ENCODE measurements at places on chromosomes 1 and 21. TPM values are rescaled to one million over a fixed set of nuclear protein-coding genes. Genes with fewer than 3 reads are reported as not detected.

TRIM17 gene
- 6.7 TPM for total RNA-seq

DNA sequence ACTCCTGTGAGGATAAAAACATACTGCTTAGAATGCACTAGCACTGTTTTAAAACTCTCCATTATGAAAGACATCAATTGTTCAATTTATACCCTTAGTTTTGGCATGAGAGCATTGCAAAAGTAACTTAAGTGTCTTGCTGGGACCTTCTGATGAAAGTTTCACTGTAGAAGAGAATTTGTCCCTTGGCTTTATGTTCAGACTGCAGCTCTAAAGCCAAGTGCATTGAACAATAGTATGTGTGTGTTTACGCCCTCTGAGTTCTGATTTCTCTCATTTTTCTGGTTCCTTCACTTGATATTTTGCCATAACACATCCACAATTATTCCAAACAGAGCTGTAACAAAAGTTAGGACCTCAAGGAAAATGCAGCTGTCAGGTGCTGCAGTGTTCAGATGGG lies 474.6 kb downstream of the DISC1 start:
- DNase-seq: no peak

GRCh38 chr21:45179568-45180245 lies 105.3 kb downstream of the ADARB1 start:
- no peak for DNase-seq

DNA sequence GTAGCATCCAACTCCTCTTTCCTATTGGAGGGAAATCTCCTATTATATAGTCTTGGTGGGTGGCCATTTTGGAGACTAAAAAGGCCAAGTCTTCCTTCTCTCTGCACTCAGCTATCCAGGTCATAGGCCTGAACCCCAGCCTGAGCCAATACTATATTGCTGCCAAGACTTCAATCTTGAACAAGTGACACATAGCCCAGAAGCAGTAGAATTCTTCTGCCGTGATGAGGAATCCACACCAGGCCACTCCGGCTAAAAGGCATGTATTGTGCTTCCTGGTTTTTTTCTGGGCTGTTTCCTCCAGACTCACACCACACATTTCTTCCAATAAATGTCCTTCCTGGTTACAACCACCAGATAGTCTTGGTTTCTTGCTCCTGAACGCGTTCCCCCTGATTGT lies 43.0 kb downstream of the ATF3 start:
- no peak for DNase-seq

RBM11 gene
- total RNA-seq: 2.0 TPM

GRCh38 chr1:93448292-93448982 lies 519 bp downstream of the FNBP1L start:
- peak; percentile 37 for DNase-seq

DNA sequence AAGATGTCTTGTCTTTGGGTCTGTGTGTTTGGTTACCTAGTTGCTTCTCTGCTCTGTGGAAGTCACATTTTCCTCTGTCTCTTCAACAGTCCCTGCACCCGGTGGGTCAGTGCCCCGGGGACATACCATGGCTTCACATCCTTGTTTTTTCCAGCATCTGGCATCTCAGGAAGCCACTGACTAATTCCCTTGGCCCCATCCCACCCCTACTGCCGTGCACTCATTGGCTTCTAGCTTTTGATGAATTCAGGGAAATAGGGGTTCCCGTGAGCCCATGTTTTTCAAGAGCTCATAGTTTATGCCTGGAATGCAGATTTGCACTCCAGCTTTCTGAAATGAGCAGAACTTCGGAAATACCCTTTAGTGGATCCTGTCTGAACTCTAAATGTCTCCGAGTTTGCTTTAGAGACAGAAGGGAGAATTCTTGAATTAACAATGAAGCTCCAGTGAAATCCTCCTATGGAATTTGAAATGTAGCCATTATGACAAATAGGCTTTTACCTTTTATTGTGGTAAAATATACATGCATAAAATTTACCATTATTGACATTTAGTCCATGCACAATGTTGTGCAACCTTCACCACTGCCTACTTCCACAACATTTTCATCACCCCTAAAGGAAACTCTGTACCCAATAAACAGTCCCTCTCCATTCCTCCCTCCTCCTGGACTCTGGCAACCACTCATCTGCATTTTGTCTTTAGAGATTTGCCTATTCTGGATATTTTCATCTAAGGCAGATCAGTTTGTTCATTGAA lies 67.5 kb downstream of the CLIC6 start:
- DNase-seq: no peak

GRCh38 chr1:207463021-207463420 lies 8.9 kb downstream of the CR2 start:
- DNase-seq: peak; percentile 15

RASAL2 gene
- 45.3 TPM for total RNA-seq

DNA sequence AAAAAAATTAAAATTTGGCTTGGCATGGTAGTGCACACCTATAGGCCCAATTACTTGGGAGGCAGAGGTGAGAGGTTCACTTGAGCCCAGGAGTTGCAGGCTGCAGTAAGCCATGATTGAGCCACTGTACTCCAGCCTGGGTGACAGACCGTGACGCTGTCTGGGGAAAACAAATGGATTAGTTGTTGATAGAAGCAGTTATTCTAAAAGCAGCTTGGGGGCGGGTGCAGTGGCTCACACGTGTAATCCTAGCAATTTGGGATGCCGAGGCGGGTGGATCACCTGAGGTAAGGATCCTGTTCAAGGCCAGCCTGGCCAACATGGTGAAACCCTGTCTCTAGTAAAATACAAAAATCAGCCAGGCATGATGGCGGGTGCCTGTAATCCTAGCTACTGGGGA lies 40.3 kb downstream of the KIF1B start:
- no peak for DNase-seq

DNA sequence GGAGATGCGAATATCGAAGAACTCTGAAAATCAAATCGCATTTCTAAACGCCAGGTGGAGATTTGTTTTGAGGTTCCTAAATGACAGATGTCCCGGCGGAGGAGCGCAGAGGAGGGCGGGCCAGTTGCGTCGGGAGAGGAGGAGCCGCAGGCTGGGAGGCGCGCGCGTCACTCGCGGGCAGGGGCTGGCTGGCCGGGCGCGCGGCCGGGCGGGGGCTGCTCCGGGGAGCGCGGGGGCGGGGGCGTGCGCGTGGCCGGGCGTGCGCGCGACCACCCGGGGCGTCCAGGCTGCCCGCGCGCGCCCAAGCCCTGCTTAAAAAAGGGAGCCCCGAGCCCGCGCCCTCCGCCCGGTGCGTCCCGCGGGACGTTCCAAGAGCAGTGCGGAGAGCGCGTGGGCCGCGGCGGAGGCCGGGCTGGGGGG lies 47.3 kb downstream of the H3-3A start:
- peak; percentile 82 for DNase-seq

DNA sequence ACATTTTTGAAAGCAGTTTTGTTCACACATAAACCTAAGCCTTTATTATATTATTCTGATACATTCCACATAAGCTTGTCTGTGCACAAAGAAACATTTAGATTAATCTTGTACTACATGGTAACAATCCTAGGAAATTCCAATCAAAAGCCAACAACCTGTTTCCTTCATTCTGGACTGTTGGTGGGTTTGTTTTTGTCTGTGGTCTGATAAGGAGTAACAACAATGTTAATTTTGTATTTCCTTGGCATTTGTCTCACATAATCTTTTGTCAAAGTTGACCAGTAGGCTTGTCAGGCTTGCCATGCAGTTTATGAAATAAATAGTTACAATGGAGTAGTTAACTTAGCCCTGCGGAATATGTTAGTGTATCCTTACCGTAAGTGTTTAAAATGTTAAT lies 183.3 kb downstream of the DHRS3 start:
- DNase-seq: no peak

C1orf105 gene
- total RNA-seq: not detected

ARHGEF16 gene
- total RNA-seq: 5.9 TPM

DNA sequence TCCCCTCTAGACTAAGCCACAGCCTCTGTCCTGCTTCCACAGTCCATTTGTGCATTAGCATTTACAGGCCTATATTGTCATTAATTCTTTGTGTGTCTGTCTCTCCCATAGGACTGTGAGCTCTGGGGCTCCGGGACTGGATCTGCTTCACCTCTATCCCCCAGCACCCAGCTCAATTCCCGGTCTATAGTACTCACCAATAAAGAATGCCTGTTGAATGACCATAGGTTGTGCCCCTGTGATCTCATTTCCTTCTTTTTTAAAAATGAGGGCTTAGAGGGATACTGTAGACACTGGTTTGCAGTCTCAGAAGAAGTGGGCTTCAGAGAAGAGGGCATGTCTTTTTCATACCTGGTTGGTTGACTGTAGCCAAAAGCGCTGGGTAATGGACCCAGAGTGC lies 8.8 kb upstream of the POU3F1 start:
- no peak for DNase-seq

- DNase-seq: no peak
These were observed 40.8 kb upstream of the UTS2 start for GRCh38 chr1:7893529-7894180.

- no peak for DNase-seq
These were observed 6.1 kb downstream of the BMP8A start for GRCh38 chr1:39497585-39497984.

- no peak for DNase-seq
These were observed 12.7 kb downstream of the COL6A2 start for GRCh38 chr21:46110499-46111192.

LCE3E gene
- total RNA-seq: not detected

DNA sequence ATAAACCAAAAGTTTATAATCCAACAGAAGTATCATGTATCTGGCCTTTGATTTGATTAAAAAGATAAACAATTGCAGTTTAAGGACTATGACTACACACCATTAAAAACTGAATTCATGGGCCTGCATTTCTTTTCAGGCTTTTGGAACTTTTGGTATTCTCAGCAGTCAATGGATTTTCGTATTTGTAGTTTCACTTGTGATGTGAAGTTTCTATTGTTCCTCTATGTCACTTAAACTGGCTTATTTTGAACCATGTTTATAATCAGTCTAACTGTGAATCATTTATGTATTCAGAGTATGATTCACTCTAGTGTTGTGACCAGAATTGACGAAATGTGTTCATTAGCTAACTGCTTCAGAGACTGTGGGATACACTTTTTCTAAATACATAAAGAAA lies 132.9 kb downstream of the COQ8A start:
- peak; percentile 37 for DNase-seq

GRCh38 chr1:52836035-52836434 lies 6.5 kb upstream of the ZYG11A start:
- no peak for DNase-seq

DNA sequence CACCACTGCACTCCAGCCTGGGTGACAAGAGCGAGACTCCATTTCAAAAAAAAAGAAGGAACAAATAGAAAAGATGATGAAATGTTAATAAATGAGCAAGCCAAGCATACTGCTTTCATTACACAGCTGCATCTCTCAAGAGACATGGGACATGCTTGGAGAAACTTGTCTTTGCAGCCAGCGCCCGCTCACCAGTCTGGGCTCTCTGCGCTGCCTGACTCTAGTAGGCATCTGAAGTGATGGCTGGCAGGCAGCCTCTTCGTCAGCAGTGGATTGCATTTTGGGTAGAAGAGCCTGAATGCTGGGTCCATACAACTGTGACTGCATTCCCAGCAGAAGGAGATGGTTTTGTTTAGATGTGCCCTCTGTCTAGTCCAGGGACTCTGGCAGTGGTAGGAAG lies 48.0 kb downstream of the IL6R start:
- DNase-seq: no peak

DNA sequence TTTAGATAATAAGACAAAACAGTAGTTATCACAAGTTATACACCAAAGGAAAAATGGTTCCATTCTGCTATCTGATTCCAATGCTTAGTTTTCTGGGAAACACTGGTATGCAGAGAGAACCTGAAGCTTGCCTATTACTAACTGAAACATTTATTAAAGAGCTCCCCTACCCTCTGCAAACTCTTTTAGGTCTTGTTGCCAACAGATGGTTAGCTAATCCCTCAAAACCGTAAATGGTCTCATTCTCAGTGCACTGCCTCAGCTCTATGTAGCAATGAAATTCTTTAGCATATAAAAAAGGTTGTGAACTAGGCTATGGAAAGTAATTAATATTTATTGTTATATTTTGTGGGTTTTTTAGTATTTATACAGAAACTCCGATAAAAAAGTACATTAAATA lies 20.4 kb downstream of the C21orf91 start:
- no peak for DNase-seq

DNA sequence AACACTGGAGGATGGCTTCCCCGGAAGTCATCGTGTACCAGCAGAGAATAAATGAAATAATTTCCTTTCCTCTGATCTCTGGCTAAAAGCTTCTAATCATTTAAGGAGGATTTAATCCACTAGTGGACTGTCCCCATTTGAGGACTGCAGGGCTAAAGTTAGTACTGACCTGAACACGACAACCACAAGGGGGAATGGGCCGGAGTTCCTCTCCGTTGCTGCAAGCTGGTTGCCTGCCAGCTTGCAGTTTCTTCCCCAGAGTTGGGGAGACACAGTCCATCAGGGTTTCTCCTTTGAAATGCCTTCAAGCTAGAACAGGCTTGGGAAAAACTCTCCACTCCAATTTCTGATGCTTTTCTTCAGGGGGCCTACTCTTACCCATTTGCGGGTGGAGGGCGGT lies 35.5 kb upstream of the NPL start:
- DNase-seq: no peak

GRCh38 chr1:234477386-234478151 lies 1.4 kb downstream of the TARBP1 start:
- no peak for DNase-seq

ZNF695 gene
- total RNA-seq: 1.7 TPM

FALEC gene
- not detected for total RNA-seq

PPFIA4 gene
- total RNA-seq: 8.3 TPM

GRCh38 chr1:86207323-86207722 lies 50.8 kb upstream of the COL24A1 start:
- DNase-seq: peak; percentile 42

- DNase-seq: peak; percentile 60
These were observed 537.8 kb downstream of the SMYD3 start for GRCh38 chr1:245969283-245969682.

FLG2 gene
- not detected for total RNA-seq
